Chondrocyte (in vitro differentiated cells): ENCODE measurements at places on chromosomes 4 and X. TPM values are rescaled to one million over a fixed set of nuclear protein-coding genes. Genes with fewer than 3 reads are reported as not detected.

CFAP299 gene
- 0.52 TPM in 1 of 3 replicates, not detected in the others for total RNA-seq

MAGEA4 gene
- total RNA-seq = not detected in 3 replicates

GRCh38 chr4:157810137-157810774, 362.6 kb downstream of the GASK1B start:
- H3K4me1 ChIP-seq = peaks cover 14% of the 10 kb centered on the region
- H3K27ac ChIP-seq = no peak overlapping the region
- H3K4me3 ChIP-seq = no peak overlapping the region

MSANTD1 gene
- total RNA-seq = 0.55 to 1.7 TPM (median 0.64 TPM) in 3 replicates

EGFL6 gene
- total RNA-seq = 0.18 to 0.22 TPM in 2 of 3 replicates, not detected in the other

NXF2B gene
- total RNA-seq = not detected in 3 replicates

GRCh38 chr4:85393201-85393600, 81.7 kb upstream of the ARHGAP24 start:
- H3K4me1 ChIP-seq = peaks cover 9% of the 10 kb centered on the region
- H3K27ac ChIP-seq = no peak overlapping the region
- DNase-seq = no peak
- H3K36me3 ChIP-seq = no peaks in the 10 kb centered on the region
- H3K4me3 ChIP-seq = no peak overlapping the region
- no peaks in the 10 kb centered on the region for H3K27me3 ChIP-seq

DNA sequence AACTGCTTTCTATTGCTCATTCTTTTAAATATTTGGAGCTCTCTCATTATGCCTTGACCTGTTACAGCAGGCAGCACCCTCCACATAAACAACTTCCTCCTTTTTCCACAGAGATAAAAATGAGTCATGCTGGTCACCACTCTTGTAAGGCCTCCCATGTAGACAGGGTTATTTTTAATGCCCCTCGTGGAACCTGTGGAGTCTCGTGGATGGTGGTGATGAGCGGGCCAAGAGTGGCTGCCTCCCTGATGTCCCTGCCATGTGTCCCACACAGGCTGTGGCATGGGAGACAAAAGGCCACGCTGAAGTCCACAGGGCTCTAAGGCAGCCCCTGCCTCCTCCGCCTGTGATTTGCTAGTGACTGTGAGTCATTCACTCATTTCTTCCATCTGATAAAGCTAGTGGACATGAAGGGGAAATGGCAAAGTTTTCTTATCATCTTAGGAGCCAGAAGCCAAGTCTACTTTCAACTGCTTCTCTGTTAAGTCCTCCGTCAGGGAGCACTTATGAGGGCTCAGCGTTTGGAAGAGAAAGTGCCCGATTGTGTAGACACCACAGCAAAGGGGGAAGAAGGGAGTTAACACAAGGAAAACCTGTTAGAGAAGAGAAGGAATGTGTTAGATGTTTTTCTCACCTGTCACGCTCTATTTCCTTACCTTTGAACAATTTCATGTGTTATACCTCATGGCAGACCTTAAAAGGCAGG, 121.6 kb upstream of the FAT1 start:
- peaks cover 2% of the 10 kb centered on the region for H3K36me3 ChIP-seq
- H3K4me3 ChIP-seq = no peak overlapping the region
- no peaks in the 10 kb centered on the region for H3K27me3 ChIP-seq
- no peak for DNase-seq

PPEF1 gene
- 0.33 to 2.2 TPM (median 0.57 TPM) in 3 replicates for total RNA-seq
